Activated naive CD8-positive, alpha-beta T cell treated with anti-CD3 and anti-CD28 coated beads, Interleukin-2, amount 50 U/mL, for 24 hours (primary cell): ENCODE measurements at places on chromosomes 12 and 14.

- no peak for DNase-seq
These were observed 144.2 kb upstream of the FRMD6 start for GRCh38 chr14:51507511-51507905.

- DNase-seq, result no peak
These were observed 3.5 kb downstream of the PRPF40B start for GRCh38 chr12:49626836-49627235.

DNA sequence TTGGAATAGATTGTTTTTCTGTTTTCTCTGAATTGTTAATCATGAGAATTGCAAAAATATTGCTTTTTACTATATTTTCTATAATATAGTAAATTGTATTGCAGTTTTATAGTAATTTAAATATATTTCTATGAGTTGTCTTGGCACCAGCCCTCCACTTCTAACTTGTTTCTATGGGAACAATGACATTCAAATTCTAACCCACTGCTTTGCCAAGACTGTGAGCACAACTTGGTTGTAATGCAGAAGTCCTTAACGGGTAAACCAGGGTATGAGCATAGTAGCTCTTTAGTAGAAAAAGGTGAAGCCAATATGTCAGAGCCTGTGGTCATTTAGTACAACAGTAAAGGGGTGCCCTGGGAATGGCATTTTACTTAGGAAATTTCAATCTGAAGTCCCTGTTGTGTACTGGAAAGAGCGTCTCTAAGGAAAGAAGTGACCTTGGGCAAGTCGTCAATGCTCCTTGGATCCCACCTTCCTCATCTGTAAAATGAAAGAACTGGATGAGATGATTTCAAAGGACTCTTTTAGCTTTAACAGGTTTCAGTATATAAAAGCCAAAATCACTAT, 283.3 kb downstream of the ATP23 start:
- no peak for DNase-seq

DNA sequence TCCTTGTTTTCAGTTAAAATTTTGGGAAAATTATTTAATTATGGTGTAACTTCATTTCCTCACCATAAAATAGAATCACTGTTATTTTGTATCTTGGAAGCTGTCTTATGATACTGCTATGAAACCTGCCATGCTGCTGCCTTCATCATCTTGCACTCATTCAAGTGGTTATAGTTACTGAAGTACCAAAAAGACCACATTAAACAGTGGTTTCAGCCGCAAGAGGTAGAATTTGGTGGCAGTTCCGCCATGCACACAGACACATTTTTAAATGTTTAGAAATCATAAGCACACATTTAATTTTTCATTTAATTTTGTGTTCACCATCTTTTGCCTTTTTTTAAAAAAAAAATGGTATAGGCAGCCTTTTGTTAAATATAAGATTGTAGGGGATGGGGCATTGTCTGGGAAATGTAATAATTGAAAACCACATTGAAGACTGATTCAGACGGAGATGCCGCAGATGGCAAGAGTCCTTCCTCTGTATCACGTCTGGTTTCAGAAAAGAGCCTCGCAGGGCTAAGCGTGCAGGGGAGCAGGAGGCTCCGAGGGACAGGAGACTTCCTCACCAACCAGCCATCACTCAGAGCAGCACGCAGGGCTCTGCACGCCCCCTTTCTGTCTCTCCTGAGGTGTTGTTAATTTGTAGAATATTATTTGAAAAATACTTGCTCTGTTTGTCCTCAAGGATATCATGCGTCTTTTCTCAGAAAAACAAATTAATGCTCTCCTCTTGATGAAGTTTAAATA, 115.2 kb upstream of the PELI2 start:
- peak; percentile 56 for DNase-seq

DNA sequence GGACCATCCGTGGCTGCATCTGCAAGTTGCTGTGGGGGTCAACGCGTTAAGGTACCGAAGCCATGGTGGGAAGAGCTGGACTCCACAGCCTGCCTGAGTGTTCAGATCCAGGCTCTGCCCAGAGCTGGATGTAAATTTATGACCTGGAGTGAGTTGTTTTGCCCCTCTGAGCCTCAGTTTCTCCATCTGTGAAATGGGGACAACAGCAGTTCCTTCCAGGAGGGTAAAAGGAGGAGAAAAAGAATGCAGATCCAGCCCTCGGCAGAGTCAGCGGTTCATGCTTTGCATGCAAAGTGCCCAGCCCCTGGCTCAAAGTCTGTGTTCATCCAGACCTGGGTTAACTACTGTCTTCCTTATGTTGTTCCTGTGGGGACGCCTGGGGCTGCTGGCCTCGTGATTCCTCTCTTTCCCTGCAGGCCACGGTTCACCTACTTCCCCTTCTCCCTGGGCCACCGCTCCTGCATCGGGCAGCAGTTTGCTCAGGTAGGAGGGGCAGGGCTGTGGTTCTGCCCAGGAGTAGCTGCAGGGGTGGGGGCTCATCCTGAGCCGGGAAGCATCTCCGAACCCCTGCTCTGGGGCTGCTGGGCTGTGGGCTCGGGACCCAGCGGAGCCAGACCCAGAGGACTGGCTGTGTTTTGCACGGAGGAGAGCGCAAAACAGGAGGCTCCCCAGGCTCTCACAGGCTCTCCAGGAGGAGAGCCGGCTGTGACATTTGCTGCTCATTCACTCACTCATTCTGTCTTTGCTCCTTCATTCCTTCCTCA, 41.9 kb downstream of the CYP46A1 start:
- no peak for DNase-seq

DNA sequence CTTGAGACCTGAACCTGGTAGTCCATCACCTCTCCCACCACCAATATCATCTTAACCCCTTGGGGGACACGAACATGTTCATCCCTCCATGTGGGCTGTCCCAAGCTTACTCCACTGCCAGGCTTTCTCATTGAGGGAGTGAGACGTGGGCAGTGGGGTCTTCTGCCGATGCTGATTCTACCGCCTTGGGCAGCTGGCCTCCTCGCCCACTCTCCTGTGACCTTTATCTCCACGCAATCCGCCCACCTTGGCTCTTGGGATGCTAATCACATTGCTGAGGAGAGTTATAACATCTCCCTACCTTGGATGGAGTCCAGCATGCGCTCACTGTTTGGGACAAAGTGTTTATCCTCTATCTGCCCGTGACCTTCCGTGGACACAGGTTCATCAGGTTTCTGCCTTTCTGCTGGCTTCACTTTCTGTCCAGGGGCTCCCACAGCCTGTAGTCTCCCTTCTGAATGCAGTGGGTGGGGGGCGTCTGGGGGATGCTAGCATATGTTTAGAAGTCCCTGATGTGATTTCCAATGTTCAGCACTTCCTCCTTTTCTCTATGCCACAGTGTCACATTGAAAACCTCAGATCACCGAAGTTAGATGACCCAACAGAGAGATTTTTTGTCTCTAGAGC, 53.2 kb upstream of the ESRRB start:
- DNase-seq, result no peak

GRCh38 chr12:129404556-129404955, 499.3 kb downstream of the TMEM132D start:
- DNase-seq, result no peak

DNA sequence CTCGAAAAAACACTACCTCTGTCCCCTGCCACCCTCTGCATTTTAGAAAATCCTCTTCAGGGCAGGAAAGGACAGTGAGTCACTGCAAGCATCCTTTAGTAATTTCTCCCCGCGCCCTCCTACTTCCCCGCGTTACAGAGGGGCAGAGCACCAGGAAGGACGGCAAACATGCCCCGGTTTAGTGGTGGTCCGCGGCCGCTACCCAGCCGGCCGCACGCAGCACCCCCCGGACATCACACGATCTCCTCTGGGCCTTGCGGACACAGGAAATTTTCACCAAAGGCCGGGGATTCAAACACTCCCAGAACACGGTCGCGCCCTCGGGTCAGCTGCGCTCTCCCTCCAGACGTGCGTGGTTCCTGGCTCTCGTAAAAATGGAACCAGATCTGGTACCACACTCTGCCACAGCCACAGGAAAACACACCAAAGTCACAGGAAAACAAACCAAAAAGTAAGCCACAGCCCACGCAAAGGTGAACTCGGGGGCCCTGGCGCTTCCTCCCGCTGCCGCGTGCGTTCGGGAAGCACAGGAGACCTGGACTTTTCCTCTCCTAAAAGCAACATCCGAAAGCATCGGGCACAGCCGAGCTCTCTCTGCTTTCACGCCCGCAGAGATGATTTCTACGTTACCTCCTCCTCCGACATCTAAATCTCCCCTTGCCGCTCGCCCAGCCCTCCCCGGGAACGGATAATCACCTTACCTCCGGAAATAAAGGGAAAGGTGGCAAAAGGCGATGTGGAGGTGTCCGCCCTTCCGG, 839 bp downstream of the SLC38A1 start:
- DNase-seq, result peak; percentile 38

DNA sequence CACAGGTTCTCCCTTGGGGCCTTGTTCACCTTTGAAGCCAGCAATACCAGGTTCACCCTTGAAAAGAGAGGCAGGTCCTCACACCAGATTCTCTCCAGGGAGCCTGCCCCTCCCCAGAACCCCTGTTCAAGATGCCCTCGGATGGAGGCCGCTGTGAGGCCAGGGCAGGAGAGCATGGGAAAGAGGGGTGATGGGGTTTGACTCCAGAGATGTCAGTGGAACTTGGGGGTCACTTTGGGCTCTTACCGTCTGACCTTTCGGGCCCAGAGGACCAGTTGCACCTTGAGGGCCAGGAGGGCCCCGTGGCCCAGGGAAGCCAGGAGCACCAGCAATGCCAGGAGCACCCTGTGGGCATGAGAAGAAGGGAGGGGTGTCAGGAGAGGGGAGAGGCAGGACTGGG, 17.4 kb downstream of the COL2A1 start:
- DNase-seq, result no peak

GRCh38 chr12:125305231-125305630, 240.0 kb downstream of the AACS start:
- DNase-seq, result no peak

DNA sequence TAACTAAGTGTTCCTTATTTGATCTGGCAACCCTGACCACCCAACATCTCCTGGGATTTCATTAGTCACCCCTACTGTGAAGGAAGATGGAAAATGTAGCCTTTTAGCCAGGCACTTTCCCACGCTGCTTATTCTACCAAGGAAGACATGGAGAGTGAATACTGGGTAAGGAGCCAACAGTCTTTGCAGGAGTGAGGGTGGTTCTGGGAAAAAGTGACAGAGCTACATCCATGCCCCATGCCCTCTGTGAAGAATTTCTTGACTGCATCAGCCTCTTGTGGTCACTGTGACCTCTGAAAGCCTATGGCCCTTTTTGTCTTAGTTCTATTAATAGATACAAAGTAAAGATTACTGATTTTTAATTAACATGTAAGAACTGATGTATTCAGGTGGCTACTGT, 196.0 kb upstream of the EEA1 start:
- no peak for DNase-seq

DNA sequence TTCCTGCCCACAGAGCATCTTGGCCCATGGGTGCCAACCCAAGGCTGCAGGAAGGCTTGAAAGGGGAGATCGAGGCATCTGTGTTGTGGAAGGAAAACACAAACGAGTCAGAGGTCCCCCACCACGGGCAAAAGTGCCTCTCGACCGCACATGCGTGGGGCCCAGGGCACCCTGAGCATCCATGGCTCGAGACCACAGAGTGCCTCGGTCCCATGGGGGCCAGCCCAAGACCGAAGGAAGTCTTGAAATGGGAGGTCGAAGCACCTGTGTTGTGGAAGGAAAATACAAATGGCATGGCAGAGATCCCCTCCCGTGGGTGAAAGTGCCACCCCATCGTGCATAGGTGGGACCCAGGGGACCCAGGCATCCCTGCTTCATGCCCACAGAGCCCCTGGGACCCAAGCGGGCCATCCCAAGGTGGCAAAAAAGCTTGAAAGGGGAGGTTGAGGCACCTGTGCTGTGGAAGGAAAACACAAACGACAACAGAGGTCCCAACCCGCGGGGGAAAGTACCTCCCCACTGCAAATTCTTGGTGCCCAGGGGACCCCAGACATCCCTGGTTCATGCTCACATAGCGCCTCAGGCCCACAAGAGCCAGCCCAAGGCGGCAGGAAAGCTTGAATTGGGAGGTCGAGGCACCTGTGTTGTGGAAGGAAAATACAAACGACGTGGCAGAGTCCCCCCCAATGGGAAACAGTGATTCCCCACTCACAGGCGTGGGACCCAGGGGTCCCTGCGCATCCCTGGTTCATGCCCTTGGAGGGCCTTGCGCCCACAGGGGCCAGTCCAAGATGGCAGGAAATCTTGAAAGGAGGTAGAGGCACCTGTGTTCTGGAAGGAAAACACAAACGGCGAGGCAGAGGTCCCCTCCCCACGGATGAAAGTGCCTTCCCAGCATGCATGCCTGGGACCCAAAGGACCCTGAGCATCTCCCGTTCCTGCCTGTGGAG, 373.0 kb downstream of the ALG10 start:
- DNase-seq, result no peak

GRCh38 chr12:40117818-40118217, 11.9 kb upstream of the SLC2A13 start:
- DNase-seq, result no peak

DNA sequence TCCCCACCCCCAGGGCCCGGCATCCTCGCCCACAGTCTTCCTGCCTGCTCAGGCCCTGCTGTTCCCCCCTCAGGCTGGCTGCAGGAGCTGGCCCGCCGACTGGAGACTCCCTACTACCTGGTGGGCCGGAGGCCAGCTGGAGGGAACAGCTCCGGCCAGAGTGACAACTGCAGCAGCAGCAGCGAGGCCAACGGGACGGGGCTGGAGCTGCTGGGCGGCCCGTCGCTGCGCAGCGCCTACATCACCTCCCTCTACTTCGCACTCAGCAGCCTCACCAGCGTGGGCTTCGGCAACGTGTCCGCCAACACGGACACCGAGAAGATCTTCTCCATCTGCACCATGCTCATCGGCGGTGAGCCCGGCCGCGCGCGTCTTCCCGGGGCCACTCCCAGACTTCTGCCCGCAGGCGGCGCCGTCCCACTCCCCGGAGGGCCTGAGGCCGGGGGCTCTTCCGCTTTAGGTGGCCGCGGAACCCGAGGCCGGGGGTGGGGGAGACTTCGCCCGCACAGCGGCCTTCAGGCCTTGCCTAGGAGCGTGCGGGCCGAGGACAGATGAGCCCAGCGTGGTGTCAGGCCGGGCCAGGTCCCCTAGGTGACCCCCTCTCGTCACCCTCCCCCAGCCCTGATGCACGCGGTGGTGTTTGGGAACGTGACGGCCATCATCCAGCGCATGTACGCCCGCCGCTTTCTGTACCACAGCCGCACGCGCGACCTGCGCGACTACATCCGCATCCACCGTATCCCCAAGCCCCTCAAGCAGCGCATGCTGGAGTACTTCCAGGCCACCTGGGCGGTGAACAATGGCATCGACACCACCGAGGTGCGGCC, 10.2 kb downstream of the KCNH3 start:
- DNase-seq, result peak; percentile 47

DNA sequence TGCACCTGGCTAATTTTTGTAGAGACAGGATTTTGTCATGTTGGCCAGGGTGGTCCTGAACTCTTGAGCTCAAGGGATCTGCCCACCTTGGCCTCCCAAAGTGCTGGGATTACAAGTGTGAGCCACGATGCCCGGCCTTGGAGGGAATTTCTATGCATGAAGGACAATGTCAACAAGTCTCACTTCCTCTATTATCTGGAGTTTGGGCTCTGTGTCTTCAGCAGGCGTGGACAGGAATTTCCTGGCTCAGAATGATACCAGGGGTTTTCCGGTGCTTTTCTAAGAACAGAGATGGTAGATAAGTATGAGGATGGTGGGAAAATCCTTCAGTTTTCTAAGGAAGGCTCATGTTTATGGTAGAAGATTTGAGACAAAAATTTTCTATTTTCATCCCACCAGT, 75.0 kb upstream of the CCDC60 start:
- DNase-seq, result no peak
